ENCODE measurements at places on chromosomes 5 and 9.
A peak's percentile ranks its signal among the peaks of the same experiment; 100 is the strongest.

DNA sequence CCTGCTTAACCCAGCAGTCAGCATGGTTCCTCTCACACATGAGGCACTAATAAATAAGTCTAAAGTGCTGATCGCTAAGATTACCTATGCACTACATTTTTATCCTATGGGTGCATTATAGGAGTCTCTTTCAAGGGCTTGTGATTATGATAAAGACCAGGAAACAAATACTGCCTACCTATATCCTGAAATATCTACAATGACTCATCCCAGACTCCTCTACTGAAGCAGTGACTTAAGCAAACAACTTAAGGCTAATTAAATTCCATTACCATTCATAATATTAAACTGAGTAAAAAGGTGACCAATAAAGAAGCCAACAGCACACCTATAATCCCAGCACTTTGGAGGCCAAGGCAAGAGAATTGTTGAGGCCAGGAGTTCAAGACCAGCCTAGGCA, 338.4 kb downstream of the DNAH5 start:
- DNase-seq = peak; percentile 90

GRCh38 chr5:56812110-56812509, 3.2 kb upstream of the MAP3K1 start:
- DNase-seq = no peak

GRCh38 chr5:108003178-108003577, 332.4 kb upstream of the EFNA5 start:
- DNase-seq = peak; percentile 32

DNA sequence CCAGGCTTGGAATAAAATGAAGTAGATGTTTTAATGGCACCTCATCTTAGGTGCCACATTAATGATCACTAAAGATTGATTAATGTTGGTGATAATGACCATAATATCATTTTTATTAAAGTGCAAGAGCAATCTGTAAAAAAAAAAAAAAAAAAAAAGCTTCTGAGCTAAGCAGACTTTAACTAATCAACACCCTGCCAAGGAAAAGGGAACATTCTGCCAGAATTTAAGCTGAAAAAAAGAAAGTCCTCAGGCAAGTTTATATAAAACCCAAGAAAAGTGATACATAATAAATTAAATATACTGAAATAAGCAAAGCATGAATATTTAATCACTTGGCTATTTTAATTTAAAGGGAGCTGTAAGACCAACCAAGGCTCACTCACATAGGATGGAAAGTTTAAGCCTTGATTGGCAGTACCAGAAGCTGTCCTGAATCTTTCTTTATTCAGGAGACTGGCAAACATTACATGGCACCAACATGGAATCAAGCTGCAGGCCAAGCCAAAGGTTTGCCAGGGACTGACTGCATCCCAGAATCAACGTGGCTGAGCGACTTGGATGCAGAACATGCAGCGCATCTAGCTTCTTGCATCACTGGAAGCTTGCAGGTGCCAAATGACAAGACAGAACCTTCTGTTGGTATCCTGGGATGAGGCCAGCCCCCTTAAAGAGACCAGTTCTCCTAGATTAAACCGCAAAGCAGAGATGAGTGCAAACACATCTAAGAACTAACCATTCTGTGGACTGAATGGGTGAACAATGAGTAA, 413.6 kb downstream of the ENC1 start:
- DNase-seq = no peak

- no peak for DNase-seq
These were observed 13.1 kb downstream of the HRH2 start for GRCh38 chr5:175671013-175671412.

DNA sequence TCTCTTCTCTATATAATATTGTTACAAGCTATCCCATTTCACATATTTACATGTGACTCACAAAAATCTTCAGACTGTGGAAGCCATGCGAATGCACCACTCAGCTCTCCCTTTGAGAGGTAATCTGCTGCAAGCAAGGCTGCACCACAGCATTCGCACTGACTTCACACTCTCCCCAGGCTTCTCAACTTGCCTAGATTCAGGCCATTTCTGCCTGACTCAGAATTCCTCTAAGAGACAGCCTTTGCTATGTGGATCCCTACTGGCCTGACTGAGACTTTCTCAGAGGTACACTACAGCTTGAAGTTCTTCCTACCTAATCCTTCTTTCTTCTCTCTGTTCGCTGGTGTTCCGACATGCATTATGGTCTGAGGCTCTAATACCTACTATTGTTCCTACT, 21.1 kb upstream of the DMRTA1 start:
- DNase-seq = no peak

DNA sequence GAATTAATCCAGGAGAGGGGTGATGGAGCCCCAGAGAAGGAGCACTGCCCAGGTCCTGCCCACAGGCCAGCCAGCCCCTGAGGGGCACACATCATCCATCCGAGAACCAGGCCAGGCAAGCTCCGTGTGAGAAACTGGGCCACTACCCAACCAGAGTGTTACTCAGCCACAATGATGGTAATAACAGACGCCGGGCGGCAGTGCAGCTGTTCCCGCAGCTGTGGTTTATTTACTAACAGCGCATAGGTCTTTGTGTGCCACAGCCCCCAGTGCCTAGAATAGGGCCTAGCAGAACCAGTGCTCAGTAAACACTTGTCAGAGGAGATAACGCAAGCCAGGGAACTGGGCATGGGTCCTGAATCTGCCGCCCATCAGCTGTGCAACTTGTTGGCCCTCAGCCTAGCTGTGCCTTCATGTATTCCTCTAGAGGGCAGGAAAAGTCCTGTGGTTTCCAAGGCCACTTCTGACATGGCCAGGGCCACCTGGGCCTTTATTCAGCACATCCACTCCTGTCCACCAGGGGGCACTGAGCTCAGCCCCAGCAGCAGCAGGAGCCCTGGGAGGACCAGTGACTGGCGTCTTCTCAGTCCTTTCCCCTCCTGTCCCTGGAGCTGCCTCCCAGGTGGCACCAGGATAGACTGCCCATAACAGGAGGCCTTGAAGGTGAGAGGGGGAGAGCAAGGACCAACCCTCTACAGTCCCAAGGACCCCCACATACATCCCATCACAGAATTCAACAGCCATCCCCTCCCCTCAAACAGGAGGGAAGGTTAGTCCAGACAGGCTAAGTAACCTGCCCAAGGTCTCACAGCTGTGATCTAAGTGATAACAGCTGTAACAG, 2.1 kb downstream of the MXD3 start:
- no peak for DNase-seq

DNA sequence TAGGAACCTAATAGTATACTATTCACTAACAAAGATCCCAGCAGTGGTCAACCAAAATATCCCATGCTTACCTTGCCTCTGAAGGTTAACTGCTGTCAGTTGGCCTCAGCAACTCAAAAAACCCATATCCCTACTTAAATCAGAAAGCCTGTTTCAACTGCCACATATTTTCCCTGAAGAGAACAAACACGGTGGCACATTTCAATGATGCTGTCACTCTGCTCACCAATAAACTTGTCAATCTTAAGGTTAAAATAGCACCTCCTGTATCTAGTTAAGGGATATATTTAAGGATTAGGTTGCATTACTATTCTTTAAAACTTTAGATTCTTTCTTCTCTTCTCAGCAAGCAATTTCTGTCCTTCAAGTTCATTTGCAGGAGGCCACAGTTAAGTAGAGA, 986.9 kb downstream of the CDH18 start:
- DNase-seq = no peak

DNA sequence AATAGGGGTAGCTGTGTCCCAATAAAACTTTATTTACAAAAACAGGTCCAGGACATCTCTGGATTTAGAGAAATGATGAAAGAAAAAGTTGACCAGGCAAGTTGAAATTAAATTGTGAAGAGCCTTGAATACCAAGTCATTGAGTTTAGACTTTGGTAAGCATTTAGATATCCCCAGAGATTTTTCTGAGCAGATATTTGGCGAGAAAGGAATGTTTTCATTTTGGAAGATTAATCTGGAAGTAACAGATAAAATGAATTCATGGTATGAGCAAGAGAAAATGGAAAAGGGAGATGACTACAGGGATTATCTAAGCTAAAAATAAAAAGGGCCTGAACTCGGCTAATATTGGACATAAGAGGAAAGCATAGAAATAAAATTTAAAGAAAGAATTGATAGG, 157.6 kb downstream of the ACTL7B start:
- DNase-seq = no peak

GRCh38 chr9:131048820-131049219, 39.8 kb downstream of the LAMC3 start:
- DNase-seq = no peak

DNA sequence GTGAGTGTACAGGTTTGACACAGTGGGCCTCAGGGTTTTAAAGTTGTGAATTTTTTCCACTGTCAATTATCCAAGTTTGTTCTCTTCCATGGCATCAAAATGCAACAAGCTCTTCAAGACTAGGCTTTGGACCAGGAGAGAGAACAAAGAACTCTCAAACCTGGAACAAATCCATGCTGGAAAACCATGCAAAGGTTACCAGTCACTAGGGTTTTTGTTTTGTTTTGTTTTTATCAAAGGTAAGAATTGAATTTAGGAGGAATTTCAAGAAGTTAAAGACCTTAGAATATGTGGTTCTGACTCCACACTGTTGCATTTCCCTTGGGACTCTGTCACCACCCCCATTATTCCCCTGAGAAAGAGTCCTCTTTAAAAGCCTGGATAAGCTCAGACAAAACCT, 191.1 kb upstream of the PIK3R1 start:
- DNase-seq = no peak

GRCh38 chr9:119334745-119335144, 34.5 kb downstream of the BRINP1 start:
- DNase-seq = no peak

DNA sequence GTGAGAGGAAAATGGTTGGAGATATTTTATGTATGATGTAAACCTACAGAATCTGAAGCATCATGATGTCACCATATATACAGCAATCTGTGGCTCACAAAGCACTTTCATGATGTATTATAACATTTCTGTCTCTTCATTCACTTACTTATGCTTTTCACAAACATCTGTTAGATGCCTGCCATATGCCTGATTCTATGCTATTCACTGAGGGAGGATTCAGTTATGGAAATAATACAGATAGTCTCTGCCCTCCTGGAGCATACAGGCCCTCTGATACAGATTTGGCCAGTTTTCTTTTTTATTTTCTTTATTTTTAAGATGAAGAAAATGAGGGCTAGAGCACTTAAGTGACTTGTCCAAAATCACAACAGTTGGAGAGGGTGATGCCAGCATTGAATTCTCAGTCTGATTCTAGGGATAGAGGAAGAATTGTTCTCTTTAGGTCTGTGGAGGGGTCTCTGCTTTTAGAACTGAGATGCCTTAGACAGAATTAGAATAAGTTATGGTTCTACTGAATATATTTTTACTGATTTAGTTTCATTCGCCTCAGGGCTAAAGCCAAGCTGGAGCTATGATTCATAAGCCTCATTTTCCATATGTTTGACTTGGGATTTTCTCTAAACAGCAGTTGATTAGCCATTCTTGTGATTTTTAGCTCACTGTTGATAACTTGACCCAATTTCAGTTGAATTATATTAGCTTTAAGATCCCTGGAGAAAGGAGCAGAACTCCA, 636.4 kb downstream of the PRELID2 start:
- DNase-seq = no peak

DNA sequence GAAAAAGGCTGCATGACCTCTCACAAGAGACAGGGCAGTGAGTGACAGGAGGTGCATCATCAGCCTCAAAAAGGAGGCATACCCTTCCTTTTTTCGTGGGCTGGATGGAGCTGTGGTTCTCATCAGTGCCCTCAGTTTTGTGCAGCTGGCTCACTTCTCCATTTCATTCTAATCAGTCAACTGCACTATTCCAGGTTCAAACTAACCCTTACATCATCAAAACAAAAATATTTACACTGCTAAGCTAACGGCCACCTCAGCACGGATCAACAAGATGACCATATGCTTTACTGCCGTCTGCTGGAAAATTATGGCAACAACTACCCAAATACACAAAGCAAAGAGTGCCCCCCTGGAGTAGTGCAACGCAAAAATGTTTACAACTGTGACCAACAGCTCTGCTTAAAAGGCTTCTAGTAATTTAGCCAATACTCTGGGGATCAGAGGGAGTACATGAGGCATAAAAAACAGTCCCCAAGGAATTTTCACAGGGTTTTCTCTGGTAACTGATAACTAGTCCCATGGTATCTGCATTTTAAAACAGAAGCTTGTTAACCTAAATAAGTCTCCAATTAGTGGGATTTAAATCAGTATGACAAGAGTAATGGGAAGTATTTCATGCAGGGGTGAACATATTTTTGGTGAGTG, 10.8 kb downstream of the KCNV2 start:
- DNase-seq = no peak

DNA sequence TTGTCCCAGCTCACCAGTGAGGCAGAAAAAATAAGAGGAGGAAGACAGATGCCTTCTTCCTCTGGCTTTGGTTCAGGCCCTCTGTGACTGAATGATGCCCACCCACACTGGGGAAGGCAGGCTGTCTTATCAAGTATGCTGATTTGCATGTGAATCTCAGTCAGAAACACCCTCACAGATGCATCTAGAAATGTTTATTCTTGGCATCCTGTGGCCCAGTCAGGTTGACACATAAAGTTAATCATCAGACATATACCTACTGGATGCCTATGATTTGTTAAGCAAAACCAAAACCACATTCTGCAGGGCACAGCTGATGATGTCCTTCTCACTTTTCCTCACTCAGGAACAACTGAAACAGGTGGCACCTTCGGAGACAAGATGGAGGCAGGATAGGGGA, 243.4 kb upstream of the KCNN2 start:
- no peak for DNase-seq

DNA sequence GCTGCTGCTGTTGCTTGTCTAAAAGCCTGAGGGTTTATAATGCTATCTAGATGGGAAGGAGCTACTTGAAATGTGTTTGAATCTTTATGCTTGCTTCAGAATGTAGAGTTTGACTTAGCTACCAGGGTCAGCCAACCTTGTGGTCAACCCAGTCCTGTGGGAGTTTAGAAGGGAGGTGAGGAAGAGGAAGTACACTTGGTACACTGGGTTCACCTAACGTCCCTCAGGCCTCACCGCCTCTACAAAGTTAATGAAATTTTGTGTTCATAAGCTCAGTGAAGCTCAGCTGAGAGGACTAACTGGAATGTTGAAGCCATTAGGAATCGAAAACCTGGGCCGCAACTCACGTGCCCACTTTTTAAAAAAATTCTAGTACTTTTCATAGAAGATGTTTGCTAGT, 10.7 kb downstream of the IQGAP2 start:
- no peak for DNase-seq

GRCh38 chr5:27328480-27328879, 290.1 kb upstream of the CDH9 start:
- peak; percentile 79 for DNase-seq

DNA sequence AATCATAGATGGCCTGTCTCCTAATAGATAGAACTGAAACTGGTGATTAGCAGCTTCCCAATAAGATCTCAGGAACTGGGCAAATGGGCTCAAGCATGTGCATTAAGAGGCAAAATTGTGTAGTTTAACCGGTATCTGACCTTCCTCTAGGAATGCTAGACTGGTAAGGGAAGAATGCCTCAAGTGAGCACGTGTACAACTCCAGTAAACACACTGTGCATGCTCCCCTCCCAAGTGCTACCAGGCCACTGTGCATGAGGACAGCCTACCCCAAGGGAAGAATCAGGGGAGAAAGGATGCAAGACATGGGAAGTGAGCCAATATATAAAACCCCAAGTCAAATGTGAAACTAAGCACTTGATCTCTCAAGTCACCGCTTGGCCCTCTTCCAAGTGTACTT, 1157.4 kb upstream of the CDH18 start:
- DNase-seq = no peak
